ENCODE measurements at places on chromosomes 4 and X.

GRCh38 chrX:16587836-16588235 lies 62.1 kb upstream of the S100G start:
- no peak for DNase-seq

DNA sequence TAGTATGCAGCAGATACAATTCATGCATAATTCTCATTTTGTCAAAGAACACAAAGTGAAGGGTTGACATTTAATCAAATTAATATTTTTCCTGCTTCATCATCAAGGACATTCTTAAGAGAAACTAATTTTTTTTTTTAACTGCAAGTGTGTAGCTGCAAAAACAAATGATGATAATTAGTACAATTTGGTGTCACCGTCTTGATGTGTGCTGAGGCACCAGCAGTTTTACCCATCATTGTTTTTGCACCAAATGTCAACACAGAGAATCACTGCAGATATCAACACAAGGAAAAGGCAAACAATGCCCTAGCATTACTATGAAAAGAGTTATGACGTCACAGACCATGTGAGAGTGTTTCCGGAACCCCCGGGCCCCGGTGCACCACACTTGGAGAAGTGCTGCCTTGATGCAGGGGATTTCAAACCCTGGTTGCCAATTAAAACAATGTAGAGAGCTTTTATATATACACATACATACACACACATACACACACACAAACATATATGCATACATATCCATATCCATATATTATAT lies 55.9 kb downstream of the AGA start:
- DNase-seq, result no peak

GRCh38 chr4:2574863-2575262 lies 38.4 kb downstream of the FAM193A start:
- DNase-seq, result no peak

- DNase-seq, result no peak
Measured at GRCh38 chrX:30943984-30944383, 54.9 kb upstream of the TAB3 start.

DNA sequence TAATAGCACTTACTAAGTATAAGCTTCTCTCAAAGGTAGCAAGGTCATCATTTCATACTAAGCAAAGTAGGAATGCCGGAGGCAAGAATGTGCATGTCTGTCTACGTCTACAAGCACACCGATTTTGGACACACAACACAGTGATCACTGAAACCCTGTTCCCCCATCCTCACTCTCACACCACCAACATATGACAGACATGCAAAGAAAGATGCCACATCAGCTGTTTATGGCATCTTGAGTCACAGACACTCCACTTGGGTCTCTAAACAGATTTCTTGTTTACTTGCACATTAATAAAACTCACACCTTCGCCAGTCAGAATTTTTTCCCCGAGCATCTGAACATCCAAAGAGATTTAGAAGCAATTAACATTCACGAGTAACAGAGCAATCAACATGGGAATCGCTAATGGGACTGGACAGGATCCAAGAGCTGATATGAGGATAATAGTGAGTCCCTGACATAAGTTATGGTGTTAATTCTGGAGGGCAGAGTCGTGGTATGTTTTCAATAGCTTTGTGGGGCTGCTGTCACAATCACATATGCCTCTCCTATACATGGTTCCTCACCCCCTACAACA lies 324.1 kb downstream of the DHX15 start:
- no peak for DNase-seq

DNA sequence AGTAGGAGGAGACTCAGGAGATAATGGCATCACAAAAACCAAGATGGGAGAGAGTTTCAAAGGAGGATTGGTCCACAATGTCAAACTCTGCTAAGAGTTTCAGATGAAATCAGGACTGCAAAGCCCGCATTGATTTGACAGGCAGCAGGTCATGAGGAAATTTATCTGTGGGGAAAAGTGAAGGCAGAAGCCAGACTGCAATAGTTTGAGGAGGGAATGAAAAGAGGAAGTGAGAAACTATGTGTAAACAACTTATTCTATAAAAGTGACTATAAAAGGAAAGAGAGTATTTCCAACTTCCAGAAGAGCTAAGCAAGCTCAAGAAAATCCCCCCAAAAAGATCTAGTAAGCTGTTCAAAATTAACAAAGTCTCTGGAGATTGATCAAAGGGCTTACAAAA lies 66.3 kb upstream of the DGKK start:
- no peak for DNase-seq

GRCh38 chrX:84865113-84865512 lies 138.6 kb upstream of the APOOL start:
- DNase-seq, result no peak

DNA sequence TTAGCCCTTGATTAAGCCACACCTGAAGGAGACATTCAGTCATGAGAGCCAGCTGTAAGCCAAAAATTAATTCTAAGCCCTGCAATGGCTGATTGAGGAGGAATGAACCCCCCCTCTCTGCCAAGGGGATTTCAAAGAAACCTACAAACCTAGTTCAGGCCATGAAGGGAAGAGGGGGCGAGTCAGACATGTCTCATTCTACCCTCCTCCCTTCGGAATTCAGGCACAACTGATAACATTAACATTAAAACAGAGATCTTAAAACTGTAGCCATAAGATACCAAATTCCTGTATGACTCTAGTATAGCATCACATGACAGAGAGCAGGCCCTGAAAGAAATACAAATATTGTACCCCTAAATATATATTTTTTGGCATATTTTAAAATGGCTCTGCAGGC lies 40.4 kb upstream of the AFAP1 start:
- DNase-seq, result no peak

GRCh38 chr4:156303708-156304107 lies 350.0 kb upstream of the CTSO start:
- no peak for DNase-seq

GRCh38 chr4:139469216-139469615 lies 15.3 kb downstream of the RAB33B start:
- DNase-seq, result no peak

DNA sequence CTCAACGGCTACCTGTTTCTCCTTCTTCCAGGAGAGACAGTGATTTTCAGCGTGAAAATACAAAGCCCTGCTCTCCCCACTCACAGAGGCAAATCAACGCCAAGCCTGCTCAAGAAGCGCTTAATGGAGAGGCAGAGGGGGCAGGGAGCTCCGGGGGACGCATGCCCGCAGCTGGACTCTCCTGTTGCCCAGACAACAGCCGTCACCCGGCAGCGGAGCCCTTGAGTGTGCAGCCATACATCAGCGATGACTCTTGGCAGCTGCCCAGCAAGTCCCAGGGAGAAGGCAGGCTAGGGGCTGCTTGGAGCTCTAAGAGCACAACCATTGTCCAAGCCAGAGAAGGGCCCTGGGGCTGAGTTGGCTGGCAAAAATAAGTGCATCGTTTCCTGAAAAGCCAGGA lies 71.0 kb upstream of the AFAP1 start:
- no peak for DNase-seq

- DNase-seq, result no peak
Measured at GRCh38 chr4:70936200-70936787, 34.1 kb downstream of the MOB1B start.

- DNase-seq, result no peak
Measured at GRCh38 chrX:100643956-100644860, at the start of gene SRPX2. Gene SRPX2 (plus strand): TSS chrX:100644199. CDS start chrX:100646323, 2,124 bp downstream.

- no peak for DNase-seq
Measured at GRCh38 chrX:44705817-44706551, 137.8 kb upstream of the DUSP21 start.

- DNase-seq, result no peak
Measured at GRCh38 chr4:79652232-79652631, 244.2 kb upstream of the GK2 start.

DNA sequence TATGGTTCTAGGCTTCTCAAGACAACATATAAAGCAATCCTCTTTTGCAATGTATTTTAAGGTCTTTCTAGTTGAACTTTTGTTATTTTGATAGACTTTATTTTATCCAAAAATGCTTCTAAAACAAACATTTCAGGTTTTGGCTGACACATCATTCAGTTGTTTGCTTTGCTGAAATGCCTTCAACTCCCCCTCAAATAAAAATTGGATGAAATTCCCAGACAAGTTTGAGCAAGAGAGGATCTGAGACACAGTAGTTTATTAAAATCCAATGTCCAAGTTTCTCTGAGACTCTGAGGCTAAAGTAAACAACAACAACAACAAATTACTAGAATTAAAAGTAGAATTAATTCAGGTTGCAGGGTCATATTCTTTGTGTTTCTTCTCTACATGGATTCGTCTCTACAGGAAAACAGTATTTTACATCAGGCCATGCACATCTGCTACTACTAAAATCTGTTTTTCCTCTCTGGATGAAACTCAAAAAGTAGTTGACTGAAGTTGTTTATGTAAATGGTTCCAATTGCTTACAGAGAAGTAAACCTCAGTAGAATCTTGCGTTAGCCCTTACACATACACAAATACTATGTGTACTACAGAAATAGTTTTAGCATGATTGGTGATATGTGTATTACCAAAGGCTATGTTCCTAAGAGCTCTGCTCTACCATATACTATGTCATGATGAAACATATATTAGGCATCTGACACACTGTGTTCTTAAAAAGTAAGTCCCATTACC lies 64.9 kb downstream of the PRSS12 start:
- no peak for DNase-seq

- DNase-seq, result no peak
Measured at GRCh38 chr4:169051761-169052593, 41.9 kb upstream of the CBR4 start.

GRCh38 chr4:188377816-188378215 lies 238.6 kb downstream of the TRIML1 start:
- no peak for DNase-seq

DNA sequence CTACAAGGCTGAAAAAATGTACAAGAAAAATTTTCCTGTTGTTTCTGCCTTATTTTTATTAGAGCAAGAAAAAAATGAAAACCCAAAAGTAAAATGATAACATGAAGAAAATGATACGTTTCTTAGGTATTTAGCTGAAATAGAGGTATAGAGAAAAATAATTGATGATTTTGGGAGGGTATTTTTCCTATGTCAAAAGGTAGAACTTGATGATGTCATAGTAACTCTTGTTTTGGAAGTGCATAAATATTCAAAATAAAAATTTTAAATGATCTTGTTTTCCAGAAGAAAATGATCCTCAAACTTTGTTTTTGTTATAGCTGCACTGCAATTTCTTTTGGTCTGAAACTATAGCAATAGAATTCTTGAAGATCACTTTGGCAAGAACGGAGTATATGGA lies 608.8 kb upstream of the BOD1L1 start:
- DNase-seq, result no peak

- DNase-seq, result no peak
Measured at GRCh38 chrX:38987198-38987651, 186.0 kb downstream of the MID1IP1 start.

DNA sequence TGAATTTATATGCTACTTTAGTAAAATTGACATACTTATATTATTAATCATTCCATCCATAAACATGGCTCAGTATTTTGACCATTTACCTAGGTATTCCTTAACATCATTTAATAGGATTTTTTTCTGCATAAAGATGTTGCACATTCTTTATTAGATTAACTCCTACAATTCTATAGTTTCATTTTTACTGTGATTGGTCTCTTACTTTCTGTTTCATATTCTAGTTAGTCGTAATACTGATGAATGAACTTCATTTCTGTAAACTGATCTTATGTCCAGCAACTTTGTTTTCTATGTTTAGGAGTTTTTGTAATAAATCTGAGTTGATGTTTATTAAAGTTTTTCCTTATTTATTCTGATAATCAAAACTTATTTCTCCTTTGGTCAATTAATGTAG lies 278.2 kb upstream of the CXXC4 start:
- no peak for DNase-seq

- DNase-seq, result no peak
Measured at GRCh38 chrX:43718081-43718480, 62.0 kb downstream of the MAOA start.

DNA sequence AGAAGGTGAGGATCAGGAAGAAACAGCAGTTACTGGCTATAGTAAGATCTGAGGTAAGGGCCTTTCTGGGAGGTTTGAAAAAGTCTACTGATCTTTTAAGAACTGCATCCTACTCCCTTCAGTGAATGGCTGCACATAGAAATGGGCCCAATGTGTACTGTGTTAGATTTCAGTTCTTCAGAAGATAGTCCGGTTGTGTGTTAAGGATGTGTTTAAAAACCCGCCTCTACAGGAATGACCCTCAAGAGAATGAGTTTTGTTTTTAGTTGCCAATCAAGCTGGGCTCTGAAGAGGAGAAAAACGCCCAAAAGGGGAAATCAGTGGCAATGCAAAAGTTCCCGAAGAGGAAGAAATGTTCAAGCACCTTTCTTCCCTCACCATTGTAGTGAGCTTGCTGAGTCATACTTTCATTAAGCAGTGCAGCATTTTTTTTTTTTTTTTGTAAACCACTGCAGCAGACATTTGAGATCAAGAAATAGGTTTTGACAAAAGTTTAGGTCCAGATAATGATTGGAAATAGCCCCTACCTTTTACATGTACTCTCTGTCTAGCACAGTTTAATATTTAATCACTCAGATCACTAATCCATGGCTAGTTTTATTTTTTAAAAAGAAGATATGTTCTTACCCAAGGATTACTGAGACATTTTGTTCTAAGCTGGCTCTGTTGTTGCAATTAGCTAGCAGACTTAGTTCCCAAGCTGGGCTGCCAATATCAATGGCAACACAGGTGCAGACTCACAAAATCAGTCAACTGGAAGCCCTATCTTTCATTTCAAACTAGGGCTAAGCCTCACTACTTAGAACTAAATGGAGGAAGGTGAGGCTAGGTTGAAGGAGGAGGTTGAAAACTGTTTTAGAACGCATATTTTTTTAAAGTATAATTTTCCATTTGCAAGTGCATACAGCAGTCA lies 7.0 kb upstream of the TRPC5OS start:
- no peak for DNase-seq

GRCh38 chr4:79292008-79292407 lies 33.9 kb downstream of the NAA11 start:
- no peak for DNase-seq

DNA sequence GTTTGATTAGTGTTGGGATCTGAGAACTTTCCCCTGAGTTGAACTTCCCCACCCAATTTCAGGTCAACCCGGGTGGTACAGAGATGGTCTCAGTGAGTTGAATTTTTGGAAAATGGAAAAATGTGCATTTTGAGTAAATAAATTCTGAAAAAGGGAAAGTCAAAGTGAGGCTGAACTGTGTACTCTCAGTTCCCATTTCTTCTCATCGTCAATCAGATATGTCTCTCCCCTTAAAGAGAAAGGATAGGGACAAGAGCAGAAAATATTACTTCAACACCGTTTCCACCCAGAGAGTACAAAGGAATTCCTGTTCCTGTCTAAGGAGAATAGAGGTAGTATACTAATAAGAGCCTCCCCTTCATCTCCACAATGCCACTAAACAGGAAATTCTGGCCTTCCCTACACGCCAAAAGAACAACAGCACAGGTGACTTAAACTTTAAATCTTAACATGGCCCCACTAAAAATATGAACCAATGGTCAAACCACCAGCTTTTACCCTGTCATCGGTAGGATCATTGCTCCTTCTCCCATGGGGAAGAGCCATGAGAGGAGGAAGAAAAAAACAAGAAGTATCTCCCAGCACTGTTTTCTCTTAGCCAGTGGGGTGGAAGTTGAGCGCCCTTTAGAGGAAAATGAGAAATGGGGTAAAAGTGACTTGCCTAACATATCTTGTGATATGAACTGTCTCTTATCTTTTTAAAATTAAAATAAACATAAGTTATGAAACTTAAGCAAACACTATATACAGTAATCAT lies 30.3 kb downstream of the BMP3 start:
- no peak for DNase-seq

All from activated CD8-positive, alpha-beta memory T cell treated with anti-CD3 and anti-CD28 coated beads for 1 hour (primary cell).